Activated CD8-positive, alpha-beta T cell treated with anti-CD3 and anti-CD28 coated beads for 36 hours (primary cell): ENCODE measurements at places on chromosomes 4 and X.

DNA sequence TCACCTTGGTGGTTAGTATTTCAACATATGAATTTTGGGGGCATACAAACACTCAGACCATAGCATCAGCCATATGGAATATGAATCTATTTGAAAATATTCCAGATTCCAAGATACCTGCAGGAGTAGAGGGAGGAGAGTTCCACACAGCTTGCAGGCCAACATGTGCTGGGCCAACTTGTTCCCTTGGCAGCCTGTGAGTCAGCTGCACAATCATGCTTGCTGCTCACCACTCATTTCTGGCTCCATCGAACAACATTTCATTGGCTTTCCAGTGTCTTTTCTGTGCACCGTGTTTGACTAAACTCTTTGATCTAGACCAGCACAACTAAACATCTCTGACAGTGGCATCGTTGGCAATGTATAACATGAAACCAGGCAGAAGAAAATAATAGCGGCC lies 282.5 kb upstream of the RASGEF1B start:
- no peak for DNase-seq

- no peak for DNase-seq
Observed at GRCh38 chr4:140930011-140930410, 173.8 kb upstream of the TBC1D9 start.

DNA sequence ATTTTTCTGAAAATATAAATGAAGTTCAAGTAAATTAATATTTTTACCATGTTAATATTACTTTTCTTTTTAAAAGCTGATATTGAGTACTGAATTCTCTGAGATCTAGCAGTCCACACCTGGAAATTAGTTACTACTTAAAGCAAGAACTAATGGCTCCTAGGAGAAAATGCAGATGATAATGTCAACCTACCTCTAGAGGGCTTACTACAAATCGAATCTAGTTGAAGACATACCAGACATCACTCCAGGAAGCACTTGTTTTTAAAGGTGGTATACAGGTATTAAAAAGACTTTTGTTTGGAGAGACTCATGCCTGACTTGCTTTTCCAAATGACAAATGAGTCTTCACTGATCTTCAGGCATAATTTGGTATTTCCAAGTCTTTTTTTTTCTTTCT lies 516.4 kb upstream of the BOD1L1 start:
- DNase-seq, result no peak

DNA sequence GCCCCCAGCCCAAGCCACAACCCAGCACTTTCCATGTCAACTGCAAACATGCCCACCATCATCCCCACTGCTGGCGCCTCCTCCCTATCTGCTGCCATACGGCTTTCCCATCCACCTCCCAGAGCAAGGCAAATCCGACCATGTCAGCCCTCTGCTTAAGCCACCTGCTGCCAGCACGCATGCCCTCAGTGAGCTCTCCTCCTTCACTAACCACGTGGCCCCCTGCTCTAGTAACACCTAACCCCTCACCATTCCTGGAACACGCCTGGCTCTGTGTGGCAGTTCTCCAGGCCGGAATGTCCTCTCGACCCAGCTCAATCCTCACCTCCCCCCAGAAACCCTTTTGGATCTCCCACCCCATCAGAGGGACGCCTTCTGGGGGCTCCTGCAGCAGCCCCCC lies 17.4 kb downstream of the BCAP31 start:
- DNase-seq, result no peak

- DNase-seq, result peak; percentile 61
Observed at GRCh38 chr4:150828159-150828558, 186.9 kb downstream of the LRBA start.

- no peak for DNase-seq
Observed at GRCh38 chr4:177566691-177567090, 124.5 kb upstream of the AGA start.

DNA sequence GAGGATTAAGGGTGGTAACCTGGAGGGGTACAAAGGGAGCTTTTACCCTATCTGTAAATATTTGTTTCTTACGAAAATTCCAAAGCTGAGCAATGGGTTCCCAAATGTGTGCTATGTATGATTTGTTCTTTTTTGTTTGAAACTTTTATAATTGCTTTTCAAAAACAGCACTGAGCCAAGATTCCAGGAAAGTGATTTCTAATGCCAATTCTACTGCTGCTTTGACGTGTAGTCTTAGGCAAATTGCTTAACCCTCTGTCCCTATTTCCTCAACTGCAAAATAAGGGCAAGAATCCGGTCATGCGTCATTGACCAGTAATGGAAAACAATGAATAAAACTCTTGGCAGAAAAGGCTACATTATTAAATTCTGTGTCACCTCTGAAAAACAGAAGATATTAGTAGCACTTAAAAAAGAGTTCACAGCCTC lies 454.7 kb downstream of the IL15 start:
- no peak for DNase-seq

DNA sequence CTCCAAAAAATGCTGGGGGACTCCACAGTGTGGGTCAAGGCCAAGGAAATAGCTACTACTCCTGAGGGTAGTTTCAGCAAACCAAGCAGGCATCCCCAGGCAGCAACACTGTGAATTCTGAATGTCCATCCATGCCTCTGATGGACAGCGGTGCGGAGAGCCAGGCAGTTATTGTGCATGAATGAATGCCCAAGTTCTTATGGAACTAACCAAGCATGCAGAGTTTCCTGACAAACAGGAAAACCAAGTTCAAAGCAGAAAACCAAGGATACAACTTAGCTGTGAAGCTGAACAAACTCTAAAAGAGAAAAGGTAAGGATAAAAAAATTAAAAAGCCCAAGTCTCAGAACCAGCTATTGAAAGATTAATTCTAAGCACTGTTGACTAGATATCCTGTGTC lies 642.6 kb upstream of the HS3ST1 start:
- no peak for DNase-seq

GRCh38 chr4:88451205-88451604 lies 5.7 kb upstream of the HERC5 start:
- DNase-seq, result no peak

DNA sequence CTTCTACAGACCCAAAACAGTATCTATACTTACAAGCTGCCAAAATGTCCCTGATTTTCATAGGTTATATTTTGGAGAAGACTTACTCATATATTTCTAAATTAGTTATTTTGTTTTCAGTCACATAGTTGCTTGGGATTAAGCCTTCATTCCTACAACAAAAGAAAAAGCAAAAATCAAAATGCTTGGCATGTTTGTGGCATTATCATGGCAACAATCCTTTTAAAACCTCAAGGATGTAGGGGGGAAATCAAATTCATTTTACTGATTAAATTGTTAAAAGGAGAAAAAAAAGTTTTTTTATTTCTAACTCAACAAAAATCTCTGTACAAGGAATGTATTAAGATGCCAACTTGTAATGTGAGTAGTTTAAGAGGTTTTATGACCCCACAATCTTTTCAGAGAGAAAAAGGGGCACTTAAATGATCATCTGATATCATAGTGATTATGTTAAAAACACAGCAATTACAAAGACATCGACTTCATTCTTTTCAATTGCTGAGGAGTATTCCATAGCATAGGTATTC lies 23.5 kb downstream of the TXK start:
- no peak for DNase-seq

- DNase-seq, result no peak
Observed at GRCh38 chr4:123450393-123450792, 53.8 kb downstream of the SPRY1 start.

DNA sequence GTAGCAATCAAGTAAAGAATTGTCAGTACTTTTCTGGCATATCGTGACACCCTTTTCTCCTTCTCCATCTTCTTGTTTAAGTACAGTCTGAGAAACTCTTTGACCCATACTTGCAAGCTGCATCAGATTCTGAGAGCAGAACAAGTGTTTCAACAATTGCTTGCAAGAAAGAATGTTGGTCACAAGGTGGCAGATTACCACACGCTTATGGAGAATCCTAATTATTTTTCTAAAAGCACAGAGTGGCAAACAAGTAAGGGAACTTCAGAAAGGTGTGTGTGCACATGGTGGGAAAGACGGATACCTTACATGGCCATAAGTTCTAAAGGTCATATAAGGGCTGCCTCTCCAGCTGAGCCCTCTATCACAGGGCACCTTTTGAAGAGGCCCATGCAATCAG lies 136.4 kb upstream of the FGF13 start:
- no peak for DNase-seq

DNA sequence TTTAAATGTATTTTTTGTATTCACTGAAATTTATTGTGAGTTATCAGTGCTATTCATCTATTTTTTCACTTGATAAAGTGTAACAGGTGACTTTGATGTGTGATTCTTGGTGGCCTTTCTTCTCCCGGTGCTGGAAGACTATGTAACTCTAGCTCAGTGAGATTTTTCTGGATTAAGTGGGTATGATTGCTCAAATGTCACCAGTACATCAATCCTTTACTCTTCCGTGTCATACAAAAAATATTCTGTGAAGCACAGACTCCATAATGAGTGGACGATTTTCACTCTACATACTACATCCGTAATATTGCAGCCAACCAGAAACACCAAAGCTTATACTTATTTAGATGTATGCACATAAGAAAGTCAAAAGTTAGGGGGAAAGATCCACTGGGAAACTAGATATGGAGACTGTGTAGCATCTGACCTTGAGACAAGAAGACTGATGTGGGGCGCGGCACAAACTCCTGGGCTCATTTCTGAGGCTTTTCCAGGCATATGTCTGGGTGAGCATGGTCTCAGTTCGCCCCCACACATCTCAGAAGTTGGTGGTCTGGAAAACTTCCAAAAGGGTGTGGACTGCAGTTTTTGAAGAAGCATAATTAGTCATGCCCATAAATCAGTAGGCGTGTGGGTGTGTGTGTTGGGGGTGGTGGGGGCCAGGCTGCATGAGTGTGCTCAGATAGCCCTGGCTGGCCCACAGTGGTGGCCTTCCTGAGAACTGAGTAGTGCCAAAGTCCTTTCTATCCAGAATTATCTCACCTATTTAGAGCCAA lies 53.9 kb upstream of the TENM3 start:
- no peak for DNase-seq

DNA sequence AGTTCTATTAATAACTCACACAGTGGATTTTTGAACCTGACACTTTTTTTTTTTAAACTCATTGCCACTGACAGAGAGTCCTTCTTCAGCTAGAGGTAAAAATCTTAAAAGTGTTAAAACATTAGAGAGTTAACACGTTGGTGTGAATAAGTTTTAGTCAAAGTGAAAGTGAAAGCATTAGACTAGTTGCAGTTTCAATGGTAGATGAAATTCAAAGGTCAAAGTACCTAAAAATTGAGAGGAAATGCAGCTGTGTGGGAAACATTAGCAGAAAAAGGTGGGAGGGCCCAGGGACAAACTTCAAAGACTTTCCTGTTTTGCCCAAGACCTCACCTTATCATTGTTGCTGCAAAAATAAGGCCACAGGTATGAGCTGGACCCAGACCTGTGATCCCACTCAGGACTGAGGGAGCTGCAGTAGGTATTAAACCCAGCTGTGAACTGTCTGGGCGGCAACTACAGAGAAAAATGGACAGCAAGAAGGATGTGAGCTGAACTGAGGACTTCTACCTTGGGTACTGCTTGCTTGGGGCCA lies 17.6 kb upstream of the GABRA4 start:
- peak; percentile 24 for DNase-seq

GRCh38 chr4:37555322-37555721 lies 130.9 kb downstream of the RELL1 start:
- DNase-seq, result no peak

DNA sequence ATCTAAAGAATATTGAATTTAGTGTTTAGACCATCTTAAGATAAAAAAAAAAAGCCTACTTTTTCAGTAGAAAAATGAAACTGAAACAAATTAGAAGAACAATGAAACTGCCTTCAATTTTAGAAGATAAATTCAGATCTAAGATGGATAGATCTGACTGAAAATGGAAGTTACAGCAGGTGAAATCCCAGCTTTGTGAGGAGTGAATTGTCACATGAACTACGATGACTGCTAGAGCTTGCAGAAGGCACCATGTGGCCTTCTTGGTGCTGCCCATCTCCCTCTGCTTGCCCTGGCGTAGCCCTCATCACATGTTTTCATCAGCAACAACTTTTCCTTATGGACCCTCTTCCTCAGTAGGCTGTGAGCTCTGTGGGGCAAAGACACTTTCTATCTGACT lies 51.4 kb upstream of the EMCN start:
- DNase-seq, result peak; percentile 14

GRCh38 chrX:108468486-108468885 lies 28.8 kb downstream of the COL4A5 start:
- DNase-seq, result no peak

GRCh38 chr4:80202190-80202711 lies 4.9 kb downstream of the PRDM8 start:
- DNase-seq, result peak; percentile 77

- DNase-seq, result no peak
Observed at GRCh38 chr4:6419452-6420028, 52.9 kb downstream of the PPP2R2C start.

GRCh38 chr4:54493862-54494261 lies 163.9 kb upstream of the KIT start:
- no peak for DNase-seq

GRCh38 chr4:102868781-102869568 lies at the start of gene CISD2:
Gene CISD2, plus strand, starts transcription at chr4:102868992. Its CDS starts 93 bp downstream, at chr4:102869085.
- peak; percentile 95 for DNase-seq
